Activated CD4-positive, alpha-beta T cell treated with anti-CD3 and anti-CD28 coated beads for 4 hours (primary cell): ENCODE measurements at places on chromosomes 6 and 20.

DNA sequence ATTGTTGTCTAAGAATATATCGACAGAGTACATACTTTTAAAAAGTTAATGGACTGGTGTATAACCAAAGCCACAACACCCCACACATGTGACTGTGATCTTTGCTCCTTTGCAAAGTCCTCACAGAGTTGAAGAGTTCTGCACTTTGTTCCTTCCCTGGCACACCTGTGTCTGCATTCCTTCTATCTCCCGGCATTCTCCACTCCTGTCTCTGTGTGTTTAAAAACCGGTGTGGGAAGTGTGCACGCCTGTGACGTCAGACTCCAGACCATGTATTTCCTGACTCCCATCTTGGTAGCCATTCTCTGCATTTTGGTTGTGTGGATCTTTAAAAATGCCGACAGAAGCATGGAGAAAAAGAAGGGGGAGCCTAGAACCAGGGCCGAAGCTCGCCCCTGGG lies at the start of gene IYD:
TSS of gene IYD (plus strand) at position 251 of the 400 bp plus-strand sequence. CDS start at position 271, 20 bp downstream.
- DNase-seq, result no peak

GRCh38 chr6:87705070-87705691 lies 3.1 kb upstream of the AKIRIN2 start:
- DNase-seq, result no peak

GRCh38 chr20:17963114-17963897 lies 5.3 kb downstream of the SNX5 start:
- DNase-seq, result no peak

- DNase-seq, result no peak
Observed at GRCh38 chr6:20533746-20534294, 437 bp upstream of the CDKAL1 start.

GRCh38 chr6:90646940-90647339 lies 60.1 kb upstream of the MAP3K7 start:
- no peak for DNase-seq

DNA sequence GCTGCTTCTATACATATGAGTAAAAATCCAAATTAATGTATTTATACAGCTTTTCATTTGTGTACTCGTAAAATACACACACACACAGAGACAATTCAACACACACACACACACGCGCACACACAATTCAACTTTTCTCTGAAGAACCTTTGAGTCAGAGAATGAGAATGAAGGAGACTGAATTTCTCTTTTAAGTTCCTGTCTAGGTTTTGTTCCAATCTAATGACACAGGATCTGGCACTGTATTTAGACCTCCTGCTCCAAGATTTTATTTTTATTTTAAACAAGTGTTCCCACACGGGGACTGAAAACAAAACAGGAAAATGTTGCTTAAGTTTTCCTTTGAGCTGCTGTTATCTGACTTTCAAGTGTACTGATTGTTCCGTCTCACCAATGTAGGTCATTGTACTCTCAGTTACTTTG lies 250.8 kb downstream of the LAMA2 start:
- DNase-seq, result no peak

DNA sequence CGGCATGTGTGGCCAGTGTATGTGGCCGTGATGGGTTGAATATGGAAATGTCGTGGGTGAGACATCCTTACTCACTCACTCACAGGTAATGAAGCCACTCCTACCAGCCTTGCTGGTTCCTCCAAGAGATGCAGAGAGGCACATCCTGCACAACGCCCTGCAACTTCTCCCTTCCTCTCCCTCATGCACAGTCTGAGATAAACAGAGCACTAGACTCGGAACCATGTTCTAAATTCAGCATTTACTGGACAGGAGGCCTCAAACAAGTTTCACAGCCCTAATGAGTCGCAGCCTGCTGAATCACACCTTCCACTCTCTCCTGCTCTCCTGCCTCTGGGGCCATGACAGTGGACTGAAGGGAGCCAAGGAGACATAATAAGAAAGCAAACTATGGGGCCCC lies 91.2 kb downstream of the ISM1 start:
- no peak for DNase-seq

DNA sequence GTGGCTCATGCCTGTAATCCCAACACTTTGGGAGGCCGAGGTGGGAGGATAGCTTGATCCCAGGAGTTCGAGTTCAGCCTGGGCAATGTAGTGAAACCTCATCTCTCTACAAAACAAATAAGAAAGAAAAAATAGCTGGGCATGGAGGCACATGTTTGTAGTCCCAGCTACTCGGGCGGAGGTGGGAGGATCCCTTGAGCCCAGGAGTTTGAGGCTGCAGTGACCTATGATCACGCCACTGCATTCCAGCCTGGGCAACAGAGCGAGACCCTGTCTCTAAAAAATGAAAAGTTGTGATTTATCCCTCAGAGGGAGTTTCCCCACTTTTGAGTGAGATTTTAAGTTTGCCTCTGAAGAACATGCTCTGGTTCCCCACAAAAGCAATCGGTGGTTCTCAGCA lies 17.4 kb upstream of the BMP7 start:
- no peak for DNase-seq

DNA sequence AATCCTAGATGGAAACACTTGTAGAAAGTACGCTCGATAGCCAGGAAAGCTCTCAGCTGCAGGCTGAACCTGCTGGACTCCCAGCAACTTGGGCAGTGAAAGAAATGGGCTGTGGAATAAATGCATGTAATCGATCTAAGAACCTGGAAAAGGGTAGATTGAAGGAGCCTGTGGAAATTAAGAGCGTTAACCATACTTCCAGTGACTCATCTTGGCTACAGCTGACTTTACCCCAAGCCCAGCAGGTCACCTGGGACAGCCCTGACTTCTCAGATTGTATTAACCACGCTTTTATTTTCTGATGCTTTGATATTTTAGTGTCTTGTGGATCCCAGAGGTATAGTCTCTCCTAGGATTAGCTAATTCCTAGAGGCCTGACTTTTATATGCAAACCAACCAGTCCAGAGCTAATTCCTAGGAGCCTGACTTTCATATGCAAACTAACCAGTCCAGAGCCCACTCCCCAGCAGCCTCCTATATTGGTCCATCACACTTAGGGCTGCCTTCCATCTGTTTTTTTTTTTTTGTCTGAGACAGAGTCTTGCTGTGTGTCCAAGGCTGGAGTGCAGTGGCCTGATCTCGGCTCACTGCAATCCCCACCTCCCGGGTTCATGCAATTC lies 86.3 kb downstream of the GMPR start:
- no peak for DNase-seq

GRCh38 chr20:8918145-8918544 lies 150.7 kb upstream of the PLCB4 start:
- DNase-seq, result no peak

- no peak for DNase-seq
Observed at GRCh38 chr6:154611241-154611640, 100.8 kb upstream of the CNKSR3 start.

- DNase-seq, result no peak
Observed at GRCh38 chr20:31485450-31486339, 10.6 kb downstream of the REM1 start.

GRCh38 chr6:127188744-127189143 lies 70.3 kb downstream of the RSPO3 start:
- DNase-seq, result no peak

- no peak for DNase-seq
Observed at GRCh38 chr20:63003546-63003945, 3.2 kb downstream of the BHLHE23 start.
